ENCODE measurements at places on chromosomes 1 and 21.

DNA sequence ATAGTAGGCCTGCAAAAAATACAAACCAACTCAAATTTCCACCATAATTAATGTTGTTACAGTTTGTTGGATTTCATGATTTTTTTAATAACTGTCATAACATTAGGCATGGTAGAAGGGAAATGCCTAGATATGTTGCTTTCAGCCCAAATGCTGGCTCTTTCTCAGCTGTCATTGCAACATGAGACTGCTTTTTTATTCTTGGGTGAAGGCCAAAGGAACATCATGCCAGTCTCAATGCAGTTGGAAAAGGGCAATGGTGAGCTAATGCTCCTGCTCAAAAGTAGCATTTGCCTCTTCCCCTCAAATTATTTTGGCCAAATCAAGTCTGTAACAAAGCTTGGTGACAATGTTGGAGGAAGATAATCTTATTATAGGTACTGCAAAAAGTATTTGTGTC, 877.7 kb upstream of the PRMT6 start:
- DNase-seq = no peak

- DNase-seq = no peak
These were observed 98.6 kb upstream of the EDN2 start for GRCh38 chr1:41582851-41583657.

- peak; percentile 72 for DNase-seq
These were observed 23.0 kb downstream of the ACTA1 start for GRCh38 chr1:229410692-229411433.

- no peak for DNase-seq
These were observed 140.8 kb upstream of the RAB4A start for GRCh38 chr1:229130028-229130668.

- no peak for DNase-seq
These were observed 78.8 kb downstream of the SPSB1 start for GRCh38 chr1:9371391-9371935.

DNA sequence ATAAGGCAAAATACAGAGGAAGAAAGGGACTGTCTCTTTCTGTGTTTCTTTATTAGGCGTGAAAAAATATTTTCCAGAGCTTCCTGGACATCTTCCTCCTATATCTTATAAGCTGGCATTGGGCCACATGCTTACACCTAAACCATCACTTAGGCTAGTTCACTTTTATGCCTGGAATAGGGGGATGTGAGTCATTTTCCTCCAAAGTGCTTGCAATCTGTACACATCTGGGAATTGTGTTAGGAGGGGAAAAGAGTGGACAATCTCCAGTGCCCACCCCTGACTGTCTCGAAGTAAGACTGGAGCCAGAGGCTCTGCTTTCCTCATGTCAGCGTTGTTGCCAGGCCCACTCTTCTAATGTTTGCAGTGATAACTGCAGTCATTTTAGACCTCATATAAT, 29.9 kb downstream of the GIPC2 start:
- no peak for DNase-seq

GRCh38 chr1:18536356-18536755, 55.6 kb downstream of the KLHDC7A start:
- no peak for DNase-seq

DNA sequence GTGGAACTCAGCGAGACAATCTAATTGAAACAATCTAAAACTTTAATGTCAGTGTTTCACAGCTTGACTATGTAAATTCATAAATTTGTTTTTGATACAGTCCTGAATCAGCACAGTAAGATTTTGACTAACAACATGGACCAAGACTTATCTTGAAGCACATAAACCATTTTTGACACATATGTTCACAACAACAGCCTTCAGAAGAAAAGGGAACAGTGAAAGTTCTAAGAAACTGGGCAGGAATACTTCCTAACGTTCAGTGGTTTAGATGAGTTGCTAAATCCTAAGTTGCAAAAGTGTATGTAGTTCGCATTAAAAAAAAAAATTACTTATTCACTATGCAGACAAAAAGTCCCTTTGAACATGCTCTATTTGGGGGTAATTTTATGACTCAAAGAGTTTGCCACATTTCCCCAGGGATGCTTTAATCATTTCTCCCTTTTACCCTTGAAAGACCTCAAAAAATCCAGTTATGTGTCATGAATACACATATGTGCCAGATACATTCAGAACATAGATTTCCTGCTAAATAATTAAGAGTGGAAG, 120.2 kb downstream of the MRPL39 start:
- no peak for DNase-seq

- DNase-seq = no peak
These were observed 61.0 kb downstream of the WDR4 start for GRCh38 chr21:42818328-42818749.

GRCh38 chr21:42401154-42401553, 2.5 kb upstream of the UBASH3A start:
- DNase-seq = no peak

GRCh38 chr1:219159946-219160645, 13.6 kb upstream of the LYPLAL1 start:
- no peak for DNase-seq

DNA sequence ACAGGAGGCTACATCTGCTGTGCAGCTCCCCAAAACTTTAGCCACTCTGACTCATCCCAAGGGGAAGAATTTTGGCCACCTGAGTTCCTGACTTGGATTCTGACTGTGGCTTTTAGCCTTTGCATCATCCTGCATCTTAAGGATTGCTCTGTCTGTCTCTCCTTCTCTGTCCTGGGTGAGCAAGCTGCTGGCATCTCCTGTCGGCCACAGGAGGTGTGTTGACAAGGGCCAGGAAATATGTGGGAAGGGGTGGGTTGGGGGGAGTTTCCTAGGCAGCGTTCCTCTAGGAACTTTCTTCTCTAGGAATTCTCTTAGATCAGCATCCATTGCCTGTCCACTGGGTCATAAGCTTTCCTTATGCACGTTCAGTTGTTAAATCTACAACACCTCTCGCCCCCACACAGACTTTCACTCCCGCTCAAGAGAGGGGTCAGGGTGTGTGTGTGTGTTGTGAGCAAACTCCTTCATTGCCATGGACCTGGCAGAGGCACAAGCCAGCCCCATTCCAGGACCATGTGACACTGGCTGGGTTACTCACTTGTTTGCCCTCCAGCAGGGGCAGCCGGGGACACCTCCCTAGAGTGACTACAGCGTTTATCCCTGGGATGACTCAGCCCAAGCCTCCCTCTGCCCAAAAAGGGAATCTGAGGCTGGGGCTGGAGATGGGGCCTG, 145.0 kb upstream of the DUSP10 start:
- peak; percentile 37 for DNase-seq

DNA sequence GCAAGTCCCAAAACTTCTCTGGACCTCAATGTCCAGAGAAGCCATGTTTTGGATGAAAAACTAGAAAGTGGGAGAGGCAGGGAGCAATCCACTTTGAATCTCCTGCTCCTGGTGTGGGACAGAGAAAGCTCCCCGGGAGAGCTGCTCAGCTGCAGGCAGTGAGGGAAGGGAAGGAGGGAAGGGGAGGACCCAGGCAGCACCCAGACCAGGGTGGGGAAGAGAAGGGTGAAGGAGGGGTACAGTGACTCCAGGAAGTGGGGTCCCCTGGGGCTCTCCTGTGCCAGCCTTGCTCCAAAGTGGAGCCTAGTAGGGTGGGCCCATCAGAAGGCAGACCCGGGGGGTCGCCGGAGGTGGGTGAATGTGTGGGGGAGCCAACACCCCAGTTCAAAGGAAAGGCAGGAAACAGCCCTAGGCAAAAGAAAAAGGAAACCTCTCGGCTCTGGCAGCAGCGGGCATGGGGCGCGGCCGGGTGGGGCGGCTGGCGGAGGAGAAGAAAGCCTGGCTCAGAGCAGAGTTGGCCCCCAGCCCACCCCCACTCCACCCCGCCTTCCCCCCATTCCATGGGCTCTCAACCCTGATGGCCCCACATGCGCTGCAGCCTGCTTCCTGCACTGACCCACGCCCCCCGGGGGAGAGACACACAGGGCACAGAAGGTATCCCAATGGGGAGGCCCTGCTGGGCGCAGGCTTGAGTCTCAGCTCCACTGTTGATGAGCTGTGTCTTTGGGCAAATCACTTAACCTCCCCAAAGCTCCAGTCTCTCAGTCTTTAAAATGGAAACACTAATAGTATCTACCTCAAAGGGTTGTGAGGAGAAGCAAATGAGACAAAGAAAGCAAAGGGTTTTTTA, 5.7 kb downstream of the LGR6 start:
- DNase-seq = no peak

- DNase-seq = no peak
These were observed 63.7 kb downstream of the KCNN3 start for GRCh38 chr1:154806333-154806732.

GRCh38 chr1:160200786-160201185, 4.4 kb upstream of the PEA15 start:
- DNase-seq = no peak

GRCh38 chr1:60279798-60280197, 206.2 kb upstream of the C1orf87 start:
- DNase-seq = no peak

- no peak for DNase-seq
These were observed 24.3 kb upstream of the DISP1 start for GRCh38 chr1:222790520-222790919.

- DNase-seq = no peak
These were observed 1.7 kb downstream of the IKBKE start for GRCh38 chr1:206472024-206472423.

GRCh38 chr1:30295674-30296073, 427.7 kb downstream of the MATN1 start:
- no peak for DNase-seq

DNA sequence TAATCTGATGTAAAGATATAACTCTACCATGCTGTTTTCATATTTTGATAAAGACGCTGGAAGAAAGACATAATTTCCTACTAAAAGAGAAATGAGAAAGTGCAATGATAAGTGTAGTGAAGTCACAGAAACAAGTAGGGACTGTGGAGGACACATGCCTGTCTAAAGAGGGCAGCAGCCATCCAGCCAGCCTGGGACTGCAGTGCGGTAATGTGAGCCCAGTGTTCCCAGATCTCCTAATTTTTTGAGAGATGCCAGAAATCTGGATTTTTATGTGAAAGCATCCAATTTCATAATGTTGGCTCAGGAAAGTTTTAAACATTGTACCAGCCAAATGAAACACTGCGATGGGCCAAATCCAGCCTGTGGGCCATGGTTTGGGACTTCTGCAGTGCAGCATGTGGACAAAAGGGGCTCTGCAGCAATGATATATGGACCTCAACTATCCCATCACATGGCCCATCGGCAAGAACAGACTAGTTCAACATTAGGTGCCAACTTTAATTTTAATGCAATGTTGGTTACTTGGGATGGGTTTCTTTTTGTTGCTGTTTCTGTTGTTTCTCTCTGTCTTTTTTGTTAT, 329.5 kb downstream of the LTN1 start:
- no peak for DNase-seq

DNA sequence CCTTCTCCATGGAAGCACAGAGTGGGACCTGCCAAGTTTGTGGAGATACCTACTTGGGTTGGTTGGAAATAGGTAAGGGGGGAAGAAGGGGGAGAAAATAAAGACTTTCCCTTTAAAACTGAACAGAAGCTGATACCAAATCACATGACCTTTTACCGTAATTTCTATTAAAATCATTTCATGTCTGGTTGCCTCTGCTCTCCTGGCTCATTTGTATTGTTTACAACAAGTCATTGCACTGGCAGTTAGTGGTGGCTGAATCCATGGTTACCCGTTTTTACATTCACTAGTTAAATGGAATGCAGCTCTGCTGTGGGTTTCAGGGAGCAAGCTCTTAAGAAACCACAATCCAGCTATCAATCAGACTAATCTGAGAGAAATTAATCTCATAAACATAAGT, 353.7 kb upstream of the ESRRG start:
- DNase-seq = no peak

DNA sequence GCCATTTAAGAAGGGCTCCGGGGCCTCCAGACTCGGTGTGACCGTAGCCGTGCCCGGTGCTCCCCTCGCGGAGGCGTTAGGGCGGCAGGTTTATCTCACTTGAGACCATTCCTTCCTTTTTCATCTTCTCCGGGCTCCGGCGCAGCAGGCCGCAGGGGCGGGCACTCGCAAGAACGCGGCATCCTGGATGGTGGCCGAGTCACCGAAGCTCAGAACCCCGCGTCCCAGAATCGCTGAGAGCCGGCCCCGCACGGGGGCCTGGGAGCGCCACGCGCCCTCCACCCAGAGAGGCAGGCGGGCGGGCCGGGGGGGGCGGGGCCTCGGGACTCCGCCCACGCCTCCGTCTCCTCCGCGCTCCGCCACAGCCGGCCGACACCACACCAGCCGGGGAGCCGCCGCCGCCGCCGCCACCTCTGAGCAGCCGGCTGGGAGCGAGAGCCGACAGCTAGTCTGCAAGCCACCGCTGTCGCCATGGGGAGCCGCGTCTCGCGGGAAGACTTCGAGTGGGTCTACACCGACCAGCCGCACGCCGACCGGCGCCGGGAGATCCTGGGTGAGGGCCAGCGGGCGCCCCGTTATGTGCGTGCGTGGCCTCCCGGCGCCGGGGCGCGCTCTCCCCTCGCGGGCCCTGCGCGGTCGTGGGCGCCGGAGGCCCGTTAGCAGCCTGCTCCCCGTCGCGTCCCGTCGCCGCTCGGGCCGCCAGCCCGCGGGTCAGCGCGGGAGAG, at the start of gene DEGS1:
DEGS1 (plus strand) TSS at position 375 of the 725 bp plus-strand sequence; CDS start at position 472, 97 bp downstream.
- peak; percentile 99 for DNase-seq

DNA sequence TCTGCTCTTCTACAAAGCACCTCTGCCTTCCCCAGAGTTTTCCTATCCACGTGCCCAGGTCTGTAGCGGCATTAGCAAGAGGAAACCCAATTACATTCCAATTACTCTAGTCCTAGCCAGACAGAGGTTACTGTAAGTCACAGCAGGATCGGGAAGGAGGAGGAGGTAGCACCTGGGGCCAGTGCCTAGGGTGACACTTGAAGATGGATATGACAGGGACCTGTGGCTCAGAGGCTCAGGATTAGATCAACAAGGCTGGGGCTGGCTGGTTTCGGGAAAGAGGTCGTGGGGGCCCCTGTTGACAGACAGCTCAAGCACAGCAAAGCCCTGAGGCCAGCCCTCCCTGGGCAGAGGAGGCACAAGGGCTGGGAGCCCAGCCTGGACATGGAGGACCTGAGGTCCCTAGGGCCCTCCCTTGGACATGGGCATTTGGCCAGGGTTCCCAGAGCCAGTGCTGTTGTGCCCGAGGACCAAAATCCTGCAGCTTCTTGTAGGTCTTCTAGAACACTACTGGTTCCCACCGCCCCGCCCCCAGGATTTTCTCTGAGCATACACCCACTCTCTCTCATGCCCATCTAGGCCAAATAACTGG, 3.0 kb upstream of the HCRTR1 start:
- no peak for DNase-seq

Measured in HEK293T (cell line).